Left colon (tissue), 2 donors: ENCODE measurements at places on chromosomes 1 and 21. TPM values are rescaled to one million over a fixed set of nuclear protein-coding genes. Genes with fewer than 3 reads are reported as not detected.

ZNF683 gene
- total RNA-seq: not detected

BACE2 gene
- 59.3 TPM for total RNA-seq

TCHHL1 gene
- total RNA-seq: not detected

DNAJC28 gene
- total RNA-seq: 2.5 TPM

COL8A2 gene
- 0.55 TPM for total RNA-seq

SERTAD4 gene
- total RNA-seq: 5.2 TPM

CNR2 gene
- total RNA-seq: 0.39 TPM

DMBX1 gene
- total RNA-seq: not detected

LCE1F gene
- not detected for total RNA-seq

AGT gene
- 1.2 TPM for total RNA-seq

PCSK9 gene
- total RNA-seq: 37.0 TPM

MX2 gene
- 3.8 TPM for total RNA-seq

FCRL6 gene
- total RNA-seq: not detected

NBPF20 gene
- total RNA-seq: 2.0 TPM

RGS1 gene
- total RNA-seq: 11.0 TPM

C4BPB gene
- 5.0 TPM for total RNA-seq

RAD54L gene
- 7.4 TPM for total RNA-seq

INSRR gene
- total RNA-seq: not detected

OR2M3 gene
- not detected for total RNA-seq

ADAMTS1 gene
- 12.6 TPM for total RNA-seq

SIK1 gene
- total RNA-seq: 30.0 TPM

TRPM2 gene
- 3.3 TPM for total RNA-seq

CASQ2 gene
- 6.6 TPM for total RNA-seq

GSTM5 gene
- 0.73 TPM for total RNA-seq

PLEKHA6 gene
- total RNA-seq: 131 TPM
